ENCODE measurements at places on chromosomes 11 and 22.

- no peak for DNase-seq
Measured at GRCh38 chr22:19098157-19098556, 24.1 kb downstream of the DGCR2 start.

- no peak for DNase-seq
Measured at GRCh38 chr11:27719546-27719925, 19.3 kb upstream of the BDNF start.

DNA sequence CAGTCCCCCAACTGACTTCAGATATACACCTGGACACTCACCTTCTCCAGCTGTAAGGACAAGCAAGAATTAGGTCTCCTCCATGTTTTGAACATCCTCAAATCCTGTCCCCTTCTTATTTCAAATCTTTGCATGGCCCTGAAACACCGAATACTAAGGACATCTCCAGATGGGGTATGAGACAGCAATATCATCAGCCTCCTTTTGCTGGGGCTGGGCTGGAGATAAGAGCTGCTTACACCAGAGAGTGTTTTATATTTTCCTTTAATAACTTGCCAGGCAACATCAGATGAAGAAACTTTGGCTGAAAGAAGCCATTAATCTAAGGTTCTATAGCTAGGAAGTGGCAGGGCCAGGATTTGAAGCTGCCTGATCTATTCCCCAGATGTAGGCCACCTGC lies 21.6 kb downstream of the TUG1 start:
- DNase-seq: no peak

- DNase-seq: no peak
Measured at GRCh38 chr11:105910095-105910715, 111.8 kb downstream of the MSANTD4 start.

DNA sequence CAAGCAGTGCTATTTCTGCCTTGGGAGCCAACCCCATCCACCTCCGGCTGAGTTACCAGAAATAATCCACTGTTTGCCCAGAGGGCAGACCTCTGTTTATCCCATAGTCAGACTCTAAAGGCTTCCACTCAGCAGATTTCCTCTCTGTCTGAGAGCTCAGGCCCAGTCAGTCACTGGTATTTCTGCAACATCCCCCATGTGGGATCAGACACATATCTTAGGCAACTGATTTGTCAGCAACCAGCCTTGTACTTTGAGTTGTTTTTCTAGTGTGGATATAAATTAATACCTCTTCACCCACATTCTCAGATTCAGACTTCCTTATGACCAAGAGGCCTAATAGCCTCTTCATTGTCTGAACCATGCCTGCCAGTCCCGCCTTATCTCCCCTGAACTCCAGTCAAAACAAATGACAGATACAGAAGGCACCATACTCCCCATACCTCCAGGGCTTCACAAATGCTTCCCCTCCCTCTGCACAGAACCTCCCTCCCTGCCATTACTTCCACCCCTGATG lies 193.6 kb downstream of the FAM76B start:
- no peak for DNase-seq

DNA sequence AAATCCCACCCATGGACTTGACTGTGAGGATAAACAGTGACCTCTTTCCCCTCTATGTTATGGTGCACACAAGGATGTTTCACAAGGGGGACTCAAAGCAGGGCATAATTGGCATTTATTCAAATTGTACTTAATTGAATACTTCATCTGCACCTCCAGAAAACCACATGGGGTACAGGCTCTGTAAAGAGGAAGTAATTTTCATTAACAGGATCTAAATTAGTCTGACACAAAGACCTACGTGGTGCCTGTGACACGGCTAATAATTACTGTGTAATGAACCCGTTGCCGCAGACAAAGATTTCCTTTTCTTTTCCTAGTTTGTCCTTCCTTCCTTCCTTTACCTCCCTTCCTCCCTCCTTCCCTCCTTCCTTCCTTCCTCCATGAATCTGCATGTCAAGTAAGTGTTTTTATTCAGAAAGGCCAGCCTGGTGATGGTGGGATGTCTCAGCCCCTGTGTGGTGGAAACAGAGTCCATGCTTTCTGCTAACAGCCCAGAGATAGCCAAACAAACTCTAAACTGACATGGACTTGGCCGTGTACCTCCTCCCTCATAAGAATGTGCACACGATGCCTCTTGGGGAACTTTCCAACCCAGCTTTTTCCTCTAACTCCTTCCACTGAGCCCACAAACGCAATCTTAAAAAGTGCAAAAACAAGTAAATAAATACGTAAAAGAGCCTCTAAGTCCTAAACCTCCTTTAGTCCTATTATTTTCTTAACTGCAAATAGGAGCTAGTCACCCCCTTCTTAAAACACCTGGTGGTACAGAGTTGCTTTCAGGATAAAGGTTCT lies 118.8 kb downstream of the INSC start:
- no peak for DNase-seq

All from activated CD4-positive, alpha-beta T cell treated with anti-CD3 and anti-CD28 coated beads, Interleukin-2, amount 50 U/mL, for 4 hours (primary cell).